ENCODE measurements at places on chromosomes 2 and 18.

- DNase-seq: no peak
Observed at GRCh38 chr18:6427286-6427685, 12.6 kb upstream of the L3MBTL4 start.

GRCh38 chr2:55703350-55703749, 9.7 kb upstream of the PNPT1 start:
- DNase-seq: no peak

DNA sequence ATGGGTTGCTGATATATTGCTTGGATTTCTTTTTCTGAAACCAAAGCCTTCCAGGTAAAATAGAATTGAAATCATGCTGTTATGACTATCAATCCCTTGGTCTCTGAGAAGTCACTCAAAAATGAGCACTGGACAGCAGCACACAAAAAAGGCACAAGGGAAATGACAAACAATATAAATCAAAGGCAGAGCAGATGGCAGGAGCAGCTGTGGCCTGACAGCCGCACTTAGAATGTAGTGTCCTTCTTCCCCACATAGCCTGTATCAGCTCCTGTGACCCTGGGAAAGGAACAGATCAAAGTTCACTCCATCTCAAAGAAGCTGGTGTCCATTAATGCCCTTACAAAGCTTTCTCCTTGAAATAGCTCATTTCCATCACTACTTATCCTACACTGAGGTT, 326.7 kb downstream of the SUCLG1 start:
- no peak for DNase-seq

DNA sequence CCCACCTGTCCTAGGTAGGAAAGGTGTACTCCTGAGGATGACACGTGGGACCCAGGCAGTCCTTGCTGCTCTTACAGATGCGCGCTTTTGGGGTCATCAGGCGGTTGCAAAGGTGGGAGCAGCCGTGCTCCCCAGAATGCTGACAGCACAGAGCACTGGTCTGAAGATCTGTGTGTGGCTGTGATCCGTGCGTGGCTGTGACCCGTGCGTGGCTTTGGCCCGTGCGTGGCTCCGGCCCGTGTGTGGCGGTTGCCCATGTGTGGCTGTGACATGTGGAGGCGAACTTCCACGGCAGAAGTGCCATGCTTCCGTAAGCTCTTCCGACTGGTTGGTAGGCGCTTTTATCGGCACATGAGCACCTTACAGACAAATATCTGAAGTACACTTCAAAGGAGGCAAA, 270.0 kb downstream of the AGAP1 start:
- DNase-seq: no peak

GRCh38 chr2:104650405-104650996, 203.4 kb upstream of the POU3F3 start:
- no peak for DNase-seq

- DNase-seq: no peak
Observed at GRCh38 chr18:2982452-2983269, 30.3 kb downstream of the LPIN2 start.

- DNase-seq: no peak
Observed at GRCh38 chr2:141341444-141341843, 789.4 kb downstream of the LRP1B start.

DNA sequence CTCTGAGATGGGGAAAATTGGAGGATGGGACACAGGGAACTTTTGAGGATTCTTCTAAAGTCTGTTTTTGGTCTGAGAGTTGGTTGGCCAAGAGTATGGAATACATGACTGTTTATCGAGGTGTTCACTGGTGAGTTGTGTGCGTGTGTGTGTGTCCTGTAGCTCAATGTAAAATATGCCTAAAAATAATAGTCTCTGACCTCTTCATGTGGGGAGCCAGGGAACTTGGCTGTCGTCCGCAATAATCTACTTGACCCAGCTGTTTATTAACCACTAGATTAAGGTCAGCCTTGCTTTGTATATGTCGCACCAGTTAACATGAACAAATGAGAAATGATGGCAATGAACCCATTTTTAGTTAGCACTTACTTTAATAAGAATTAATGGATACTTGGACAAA, 177.5 kb upstream of the TPO start:
- DNase-seq: no peak

DNA sequence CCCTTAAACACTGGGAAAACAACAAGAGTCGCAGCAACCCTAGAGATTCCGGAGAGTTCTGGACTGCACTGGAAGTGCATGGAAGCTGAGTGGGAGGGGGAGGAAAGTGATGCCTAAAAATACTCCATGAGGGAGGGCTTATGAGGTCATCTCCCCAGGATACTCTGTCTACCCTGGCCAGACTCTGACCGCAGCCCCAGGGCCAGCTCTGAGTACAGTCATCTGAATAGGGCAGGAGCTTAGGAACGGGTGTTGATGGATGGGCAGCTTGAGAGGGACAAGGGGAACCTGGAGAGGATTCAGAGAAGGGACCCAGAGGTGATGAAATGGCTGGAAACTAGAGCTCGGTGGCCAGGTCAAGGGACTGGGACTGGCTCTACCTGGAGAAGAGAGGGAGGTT, 79.3 kb upstream of the IGFBP5 start:
- no peak for DNase-seq

- DNase-seq: no peak
Observed at GRCh38 chr2:209519271-209519670, 95.4 kb downstream of the MAP2 start.

DNA sequence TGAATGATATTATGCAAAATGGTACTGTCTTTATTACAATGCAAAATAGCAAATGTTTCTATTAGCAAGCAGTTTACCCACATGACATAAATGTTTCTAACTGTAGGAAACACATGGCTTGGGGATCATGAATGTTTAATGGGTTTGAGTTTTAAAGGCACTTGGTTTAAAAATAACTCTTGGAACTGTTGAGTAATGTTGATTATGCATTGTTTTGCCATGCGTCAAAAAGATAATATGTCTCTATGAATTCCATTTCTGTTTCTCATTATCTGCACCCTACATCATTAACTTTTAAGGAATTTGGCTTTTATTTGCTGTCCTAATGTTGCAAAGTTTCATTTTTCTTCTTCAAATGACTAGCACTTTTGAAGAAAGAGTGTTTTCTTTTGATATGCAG, 1355.5 kb downstream of the SUCLG1 start:
- no peak for DNase-seq

DNA sequence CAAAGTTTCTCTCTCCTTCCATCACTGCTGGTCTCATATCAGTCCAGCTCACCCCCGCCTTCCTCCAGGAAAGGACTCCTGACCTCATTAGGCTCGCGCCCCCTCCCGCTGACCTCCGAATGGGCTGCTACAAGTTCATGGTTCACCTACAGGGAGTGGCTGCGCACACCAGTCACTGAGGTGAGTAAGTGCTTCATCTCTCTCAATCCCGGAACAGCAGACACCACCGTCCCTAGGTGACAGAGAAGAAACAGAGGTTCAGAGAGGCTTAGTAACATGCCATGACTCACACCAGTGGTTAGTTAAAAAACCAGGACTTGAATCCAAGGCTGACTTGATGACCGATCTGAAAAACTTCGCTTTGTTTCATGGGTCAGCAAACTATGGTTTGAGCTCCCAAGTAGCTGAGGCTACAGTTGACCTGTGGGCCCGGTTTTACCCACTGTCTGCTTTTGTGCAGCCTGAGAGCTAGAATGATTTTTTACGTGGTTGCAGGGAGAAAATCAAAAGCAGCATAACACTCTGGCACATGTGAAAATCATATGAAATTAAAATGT, 42.0 kb downstream of the ZFP36L2 start:
- no peak for DNase-seq

GRCh38 chr2:69964353-69964841, 3.0 kb upstream of the ASPRV1 start:
- no peak for DNase-seq

DNA sequence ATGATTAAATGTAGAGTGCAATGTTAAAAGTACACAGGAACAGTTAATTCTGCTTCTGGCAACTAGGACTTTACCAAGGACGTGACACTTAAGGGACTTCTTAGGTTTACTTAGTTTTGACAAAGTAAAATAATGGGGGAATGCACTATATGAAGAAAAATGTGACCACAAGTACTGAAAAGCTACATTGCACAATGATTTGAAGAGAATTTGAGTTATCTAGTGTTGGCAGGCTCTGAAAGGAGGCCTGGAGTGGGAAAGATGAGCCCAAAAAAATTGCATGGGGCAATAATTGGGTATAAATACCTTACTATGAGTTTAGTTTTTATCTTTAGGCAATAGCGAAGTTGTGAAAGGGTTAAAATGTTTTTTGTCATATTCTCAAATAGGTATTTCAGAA, 173.7 kb downstream of the DOK6 start:
- no peak for DNase-seq

GRCh38 chr18:65415098-65415497, 335.7 kb upstream of the CDH7 start:
- no peak for DNase-seq

DNA sequence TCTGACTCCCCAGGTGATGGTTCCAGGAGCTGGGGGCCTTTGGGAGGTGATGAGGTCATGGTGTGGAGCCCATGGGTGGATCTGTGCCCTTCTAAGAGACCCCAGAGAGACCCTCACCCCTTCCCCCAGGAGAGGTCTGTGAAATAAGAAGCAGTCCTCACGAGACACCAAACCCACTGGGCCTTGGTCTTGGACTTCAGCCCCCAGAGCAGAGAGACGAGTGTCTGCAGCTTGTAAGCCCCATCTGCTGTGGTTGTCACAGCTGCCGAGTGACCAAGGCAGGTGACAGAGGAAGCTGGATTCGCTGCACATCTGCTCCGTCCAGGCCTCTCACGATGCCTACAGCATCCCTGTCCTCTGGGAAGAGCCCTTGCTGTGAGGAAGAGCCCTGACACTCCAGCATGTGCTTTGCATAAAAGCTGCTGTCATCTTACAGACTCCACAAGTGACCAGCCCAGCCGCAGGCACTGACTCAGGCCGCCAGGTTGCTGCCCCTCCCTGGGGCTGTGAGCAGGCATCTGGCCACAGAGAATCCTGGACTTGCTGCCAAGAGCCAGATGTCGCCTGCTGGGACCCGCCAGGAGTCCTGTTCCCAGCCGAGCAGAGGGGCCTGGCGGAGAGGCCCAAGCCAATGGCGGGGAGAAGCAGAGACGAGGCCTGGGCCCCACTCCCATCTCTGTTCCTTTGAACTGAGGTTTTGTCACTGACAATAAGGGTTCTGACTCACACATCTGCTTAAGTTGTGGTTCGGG, 150.8 kb downstream of the PXDN start:
- no peak for DNase-seq

GRCh38 chr18:31590570-31590969, 1.1 kb upstream of the TTR start:
- DNase-seq: no peak

GRCh38 chr2:161250864-161251436, 57.3 kb upstream of the PSMD14 start:
- DNase-seq: no peak

Measured in stimulated activated CD4-positive, alpha-beta T cell treated with anti-CD3 and anti-CD28 coated beads, Interleukin-2, amount 100 ng/mL, for 48 hours (primary cell).